ENCODE measurements at places on chromosomes 5 and 9.

GRCh38 chr5:124550731-124551130 is 195.7 kb downstream of the ZNF608 start:
- DNase-seq, result no peak

DNA sequence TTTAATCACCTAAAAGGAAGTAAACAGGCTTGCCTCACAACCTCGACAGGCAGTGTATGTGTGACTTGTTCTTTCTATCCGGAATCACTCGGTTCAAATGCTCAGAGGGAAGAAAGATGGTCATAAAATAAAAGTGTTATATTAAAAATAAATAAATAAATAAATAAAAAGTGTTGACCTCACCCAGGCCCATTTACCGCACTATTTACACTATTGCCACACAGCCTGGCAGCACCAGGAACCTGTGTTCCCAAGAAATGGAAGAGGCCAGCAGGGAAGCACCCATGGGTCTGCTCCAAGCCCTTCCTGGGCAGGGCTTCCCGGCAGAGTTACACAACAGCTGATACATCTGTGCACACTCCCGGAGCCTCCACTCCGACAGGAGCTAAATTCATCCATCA is 127.9 kb downstream of the EFNA5 start:
- no peak for DNase-seq

- peak; percentile 4 for DNase-seq
These were observed 144.6 kb downstream of the CCDC171 start for GRCh38 chr9:15697446-15697851.

DNA sequence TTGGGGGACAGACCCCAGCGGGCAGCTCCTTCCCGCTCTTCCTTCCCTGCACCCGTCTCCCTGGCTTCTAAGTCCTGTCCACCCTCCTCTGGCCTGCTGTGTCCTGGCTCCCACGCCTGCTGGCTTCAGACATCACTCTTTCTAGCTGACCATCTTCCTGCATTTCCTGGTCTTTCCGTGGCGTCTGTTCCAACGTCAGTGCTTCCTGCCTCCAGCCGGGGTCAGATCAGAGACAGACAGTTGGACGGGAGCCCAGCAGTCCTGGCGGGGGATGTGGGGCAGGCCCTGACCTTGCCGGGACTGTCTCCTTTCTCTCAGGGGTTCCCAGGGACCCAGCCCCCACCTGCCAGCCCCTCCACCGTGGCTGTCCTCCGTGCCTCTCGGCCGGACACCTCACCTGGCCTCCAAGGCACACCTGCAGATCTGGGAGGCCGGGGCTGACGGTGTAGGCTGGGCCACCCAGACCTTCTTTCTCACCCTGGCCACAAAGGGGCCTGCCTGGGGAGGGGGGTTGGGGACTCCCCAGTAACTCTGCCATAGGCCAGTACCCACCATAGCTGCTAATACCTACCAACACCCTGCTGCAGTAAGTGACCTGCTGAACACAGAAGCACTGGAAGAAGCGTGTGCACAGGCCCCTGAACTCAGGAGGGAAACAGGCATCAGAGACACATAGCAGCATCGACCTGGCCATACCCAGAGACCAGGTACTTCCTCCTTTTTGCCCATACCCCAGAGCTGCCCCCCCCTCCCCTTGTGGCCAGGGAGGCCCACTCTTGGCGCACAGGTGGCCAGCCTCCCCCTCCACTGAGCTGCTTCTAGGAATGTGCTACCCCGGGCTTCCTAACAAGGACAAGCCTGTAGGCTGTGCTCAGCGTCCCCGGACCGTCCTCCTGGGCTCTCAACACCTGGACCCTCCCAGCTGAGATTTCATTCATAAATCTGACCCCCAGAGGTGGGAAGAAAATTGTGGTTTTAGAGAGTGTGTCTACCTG is 5.1 kb downstream of the NRARP start:
- DNase-seq, result no peak

DNA sequence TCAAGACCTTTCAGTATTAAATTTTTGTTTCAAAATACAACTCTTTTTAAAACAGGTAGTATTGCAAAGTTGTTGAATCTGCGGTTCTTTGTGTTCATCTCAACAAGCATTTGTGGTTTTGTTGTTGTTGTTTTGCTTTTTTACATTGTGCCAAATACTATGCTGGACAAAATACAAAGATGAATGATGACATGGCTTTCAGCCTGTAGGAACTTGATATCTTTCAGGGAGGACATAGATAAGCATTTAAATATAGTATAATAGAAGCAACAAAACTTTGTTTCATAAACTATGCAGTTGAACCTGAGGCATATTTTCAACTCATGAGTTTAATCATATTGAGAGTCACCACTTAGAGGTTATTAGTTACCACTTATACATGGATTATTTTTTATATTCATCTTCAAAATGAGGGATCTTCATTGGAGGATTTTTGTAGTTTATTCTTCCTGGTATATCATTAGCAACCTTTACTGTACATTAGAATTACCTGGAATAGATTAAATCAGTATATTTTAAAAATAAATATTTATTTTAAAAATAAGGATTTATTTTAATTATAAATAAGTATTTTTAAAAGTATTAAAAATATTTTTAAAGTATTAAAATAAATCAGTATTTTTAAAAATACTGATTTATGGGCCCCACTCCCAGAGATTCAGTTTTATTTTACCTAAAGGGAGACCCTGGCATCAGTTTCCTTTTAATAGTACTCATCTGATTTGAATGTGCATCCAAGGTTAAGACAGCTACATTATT is 42.9 kb downstream of the KIF2A start:
- no peak for DNase-seq

- DNase-seq, result no peak
These were observed 13.6 kb upstream of the IL3 start for GRCh38 chr5:132046880-132047299.

DNA sequence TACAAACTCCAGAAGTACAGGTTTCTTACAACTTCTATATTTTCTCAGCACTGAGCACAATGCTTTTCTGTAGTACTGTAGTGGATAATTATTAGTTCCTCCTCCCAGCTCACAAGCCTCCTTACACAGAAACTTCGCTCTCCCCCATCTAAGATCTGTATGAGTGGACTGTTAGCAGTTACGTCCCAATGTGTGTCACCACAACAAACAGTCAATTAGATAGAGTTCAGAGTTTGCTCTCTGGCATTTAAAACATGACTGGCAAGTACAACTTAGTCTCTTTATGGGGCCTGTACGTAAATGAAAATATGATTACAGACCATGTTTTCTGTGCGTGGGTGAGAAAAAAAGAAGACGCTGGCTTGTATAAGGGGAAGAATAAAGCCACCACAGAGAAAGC is 631.4 kb upstream of the DMAC1 start:
- no peak for DNase-seq

DNA sequence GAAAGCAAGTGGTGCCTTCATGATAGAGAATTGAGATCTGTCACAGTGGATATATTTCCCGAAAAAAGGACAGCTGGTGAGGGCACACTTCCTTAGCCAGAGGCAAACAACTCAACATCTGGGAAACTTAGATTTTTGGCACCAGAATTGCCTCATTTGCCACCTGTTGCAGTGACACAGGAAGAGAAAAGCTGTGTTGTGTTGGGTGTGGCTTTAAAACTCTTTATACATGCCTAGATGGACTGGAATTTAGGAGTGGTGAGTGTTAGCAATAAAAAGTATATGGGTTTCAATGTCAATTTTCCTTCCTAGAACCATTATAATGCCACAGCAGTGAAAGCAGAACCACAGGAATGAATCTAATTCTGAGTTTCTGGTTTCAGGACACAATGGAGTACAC is 62.6 kb upstream of the CEMIP2 start:
- no peak for DNase-seq

DNA sequence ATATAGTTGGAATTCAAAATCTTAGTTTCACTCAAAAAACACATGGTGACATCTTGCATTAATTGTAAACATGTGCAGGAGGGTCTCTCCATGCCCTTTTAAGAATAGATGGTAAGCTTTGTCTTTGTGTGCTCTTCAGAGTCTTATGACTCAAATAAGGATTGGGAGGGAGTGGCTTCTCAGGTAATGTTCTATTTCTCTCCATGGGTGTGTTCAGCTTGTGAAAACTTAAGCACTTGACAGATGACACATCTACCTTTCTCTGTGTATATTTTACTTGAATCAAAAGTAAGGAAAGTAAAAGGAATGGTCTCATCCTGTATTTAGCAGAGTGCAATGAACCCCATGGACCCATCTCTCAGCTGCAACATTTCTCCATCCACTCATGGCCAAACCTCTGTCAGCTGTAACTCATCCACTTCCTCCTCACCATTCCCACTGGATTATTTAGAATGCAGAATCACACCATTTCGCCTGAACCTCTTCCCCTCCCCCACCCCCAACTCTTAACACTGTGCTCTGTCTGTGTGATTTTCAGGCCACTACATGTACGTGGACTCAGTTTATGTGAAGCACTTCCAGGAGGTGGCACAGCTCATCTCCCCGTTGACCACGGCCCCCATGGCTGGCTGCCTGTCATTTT is 82.1 kb downstream of the MAMDC2 start:
- no peak for DNase-seq

- no peak for DNase-seq
These were observed 18.0 kb downstream of the TRIM7 start for GRCh38 chr5:181186986-181187499.

DNA sequence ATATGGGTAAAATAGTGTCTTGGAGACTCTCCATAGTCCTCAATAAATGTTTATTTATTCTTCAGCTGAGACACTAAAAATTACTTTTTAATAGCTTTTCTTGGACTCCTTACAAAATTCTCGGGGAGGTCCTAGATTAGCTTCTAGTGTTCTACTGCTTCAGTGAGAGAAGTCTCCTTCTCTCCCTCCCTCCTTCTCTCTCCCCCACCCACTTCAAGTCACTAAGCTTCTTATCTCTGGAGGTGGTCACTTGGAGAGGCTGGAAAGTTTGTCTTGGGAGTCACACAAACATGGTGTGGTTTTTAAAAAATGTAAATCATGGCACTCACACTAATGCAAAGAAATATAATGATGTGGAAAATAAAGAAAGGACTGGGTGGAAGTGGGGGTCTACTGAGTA is 64.1 kb downstream of the SEMA6A start:
- no peak for DNase-seq

- DNase-seq, result no peak
These were observed 581.1 kb downstream of the CAAP1 start for GRCh38 chr9:26311463-26311995.

DNA sequence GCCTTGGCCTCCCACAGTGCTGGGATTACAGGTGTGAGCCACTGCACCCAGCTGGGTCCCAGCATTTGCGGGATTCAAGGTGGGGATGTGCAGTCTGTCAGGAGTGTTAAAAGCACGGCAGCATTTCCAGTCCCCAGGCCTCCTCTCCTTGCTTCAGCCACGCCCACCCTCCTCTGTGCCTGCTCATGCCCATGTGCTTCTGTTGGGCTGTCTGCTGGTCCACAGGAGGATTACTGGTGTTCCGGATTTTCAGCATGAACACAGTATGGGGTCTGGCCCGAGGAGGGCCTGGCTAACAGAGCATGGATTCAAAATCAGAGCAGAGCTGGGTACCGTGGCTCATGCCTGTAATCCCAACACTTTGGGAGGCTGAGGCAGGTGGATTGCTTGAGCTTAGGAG is 5.5 kb downstream of the ARRDC1 start:
- DNase-seq, result no peak

DNA sequence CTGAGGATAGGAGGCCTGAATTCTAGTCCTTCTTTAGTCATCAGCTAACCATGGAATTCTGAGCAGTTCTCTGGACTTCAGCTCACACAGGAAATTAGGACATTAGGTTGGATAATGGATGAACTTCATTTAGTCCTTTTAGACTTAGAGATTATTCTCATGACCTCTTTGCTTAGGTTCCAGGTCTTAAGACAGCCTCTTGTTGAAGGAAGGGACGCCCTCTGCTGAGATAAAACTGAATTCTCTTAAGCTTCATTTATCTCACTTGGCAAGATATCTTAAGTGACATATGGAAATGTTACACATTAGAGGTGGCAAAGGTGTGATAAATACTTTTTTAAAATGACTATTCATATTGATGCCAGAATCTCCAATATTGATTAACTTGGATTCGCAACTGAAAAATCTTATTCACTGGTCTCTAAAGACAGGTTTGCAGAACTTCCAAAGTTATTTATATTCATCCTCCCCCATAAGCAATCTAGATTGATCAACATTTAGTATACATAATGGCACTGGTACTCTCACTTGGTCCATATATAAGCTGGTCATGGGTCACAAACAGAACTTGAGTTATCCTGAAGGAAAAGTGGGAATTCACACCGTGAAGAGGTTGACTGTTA is 16.9 kb upstream of the ZNF366 start:
- peak; percentile 39 for DNase-seq

DNA sequence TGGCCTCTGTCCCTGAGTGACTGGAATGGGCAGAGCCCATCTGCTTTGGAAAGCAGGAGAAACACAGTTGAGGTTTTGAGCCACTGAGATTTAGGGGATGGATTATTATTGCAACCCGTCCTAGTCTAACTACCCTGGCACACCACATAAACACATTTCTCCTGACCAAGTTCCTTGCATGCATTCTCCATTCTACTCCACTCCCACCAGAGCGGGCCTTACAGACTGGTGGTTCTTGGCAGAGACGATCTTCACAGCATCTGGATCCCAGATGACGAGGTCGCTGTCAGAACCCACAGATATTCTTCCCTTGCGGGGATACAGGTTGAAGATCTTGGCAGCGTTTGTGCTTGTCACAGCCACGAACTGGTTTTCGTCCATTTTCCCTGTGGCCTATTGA is 111.0 kb downstream of the DPYSL3 start:
- DNase-seq, result no peak

- no peak for DNase-seq
These were observed 143.4 kb upstream of the APC start for GRCh38 chr5:112594095-112594850.

- DNase-seq, result no peak
These were observed 12.9 kb downstream of the GLDC start for GRCh38 chr9:6632516-6633183.

All from epithelial cell of proximal tubule (primary cell).